ELR (cell line): ENCODE measurements at places on chromosomes 12 and 14.

GRCh38 chr12:113390064-113391043, 13.3 kb downstream of the SDS start:
- no peak for DNase-seq

GRCh38 chr12:78392918-78393317, 471.7 kb upstream of the SYT1 start:
- DNase-seq = peak; percentile 54

DNA sequence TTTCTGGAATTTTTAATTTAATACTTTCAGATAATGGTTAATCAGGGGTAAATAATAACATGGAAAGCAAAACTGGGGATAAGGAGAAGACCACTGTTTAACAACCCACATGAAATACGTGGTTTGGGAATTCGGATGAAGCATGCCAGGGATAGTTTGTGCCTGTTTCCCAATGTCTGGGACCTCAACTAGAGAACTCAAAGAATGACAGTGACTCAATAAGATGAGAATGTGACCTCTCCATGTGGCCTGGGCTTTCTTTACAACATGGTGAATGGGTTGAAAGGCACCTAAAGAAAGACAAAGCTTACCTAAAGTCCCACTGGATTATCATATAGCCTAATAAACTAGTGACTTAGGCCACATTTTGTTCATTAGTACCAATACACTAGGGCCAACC, 460.3 kb upstream of the LRFN5 start:
- no peak for DNase-seq

DNA sequence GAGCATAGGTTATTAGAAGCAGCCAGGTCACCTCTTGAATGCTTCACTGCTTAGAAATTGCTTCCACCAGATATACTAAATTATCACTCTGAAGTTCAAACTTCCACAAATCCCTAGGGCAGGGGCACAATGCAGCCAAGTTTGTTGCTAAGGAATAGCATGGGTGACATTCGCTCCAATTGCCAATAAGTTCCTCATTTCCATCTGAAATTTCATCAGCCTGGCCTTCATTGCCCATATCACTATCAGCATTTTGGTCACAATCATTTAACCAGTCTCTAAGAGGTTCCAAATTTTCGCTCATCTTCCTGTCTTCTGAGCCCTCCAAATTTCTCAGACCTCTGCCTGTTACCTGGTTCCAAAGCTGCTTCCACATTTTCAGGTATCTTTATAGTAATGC, 356.1 kb downstream of the DAD1 start:
- DNase-seq = no peak

GRCh38 chr14:104795781-104796686, 486 bp upstream of the AKT1 start:
- peak; percentile 71 for DNase-seq

DNA sequence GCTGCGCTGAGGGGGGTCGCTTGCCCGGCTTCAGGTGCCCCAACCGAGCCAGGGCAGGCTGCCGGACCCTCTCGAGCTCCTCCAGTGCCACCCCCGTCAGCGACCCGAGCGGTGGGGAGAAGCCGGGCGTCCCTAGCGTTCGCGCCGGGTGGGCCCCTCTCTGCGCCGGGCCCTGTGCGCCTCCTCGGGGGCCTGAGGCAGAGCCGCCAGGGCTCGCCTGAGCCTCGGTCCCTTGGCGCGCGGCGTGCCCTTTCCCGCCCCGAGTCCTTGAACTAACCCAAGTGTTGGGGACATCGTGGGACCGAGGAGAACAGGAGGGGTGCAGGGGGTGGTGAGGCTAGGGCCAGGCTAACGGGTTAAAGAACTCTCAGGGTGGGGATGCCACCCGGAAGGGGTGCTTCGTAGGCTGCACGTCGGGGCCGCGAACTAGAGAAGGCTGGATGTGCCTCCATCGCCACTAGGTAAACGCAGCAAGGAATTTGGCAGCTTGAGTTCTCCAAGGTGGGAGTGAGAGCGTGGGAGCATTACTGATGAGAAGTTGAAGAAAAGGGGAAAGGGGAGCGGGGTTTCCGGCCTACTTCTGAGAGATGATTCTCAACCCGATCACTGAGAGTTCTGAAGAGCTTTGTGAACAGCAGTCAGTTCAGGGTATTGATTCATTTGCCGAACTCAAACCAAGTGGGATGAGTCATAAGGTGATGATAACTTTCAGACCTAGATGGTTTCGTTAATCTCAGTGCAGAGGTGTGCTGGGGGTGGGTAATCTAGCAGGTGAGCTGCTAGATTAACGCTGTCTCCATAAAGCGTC, 618 bp downstream of the RNF34 start:
- DNase-seq = peak; percentile 80

DNA sequence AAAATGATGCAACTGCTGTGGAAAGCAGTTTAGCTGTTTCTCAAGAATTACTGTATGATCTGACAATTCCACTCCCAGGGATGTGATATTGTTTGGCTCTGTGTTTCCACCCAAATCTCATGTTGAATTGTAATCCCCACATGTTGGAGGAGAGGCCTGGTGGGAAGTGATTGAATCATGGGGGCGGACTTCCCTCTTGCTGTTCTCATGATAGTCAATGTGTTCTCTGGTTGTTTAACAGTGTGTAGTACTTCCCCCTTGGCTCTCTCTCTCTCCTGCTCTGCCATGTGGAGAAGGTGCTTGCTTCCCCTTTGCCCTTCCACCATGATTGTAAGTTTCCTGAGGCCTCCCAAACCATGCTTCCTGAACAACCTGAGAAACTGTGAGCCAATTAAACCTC, 93.4 kb upstream of the CPM start:
- DNase-seq = no peak

GRCh38 chr14:28061006-28061405, 705.6 kb upstream of the FOXG1 start:
- DNase-seq = no peak

- no peak for DNase-seq
Observed at GRCh38 chr14:94936401-94936892, 166.5 kb upstream of the GSC start.

DNA sequence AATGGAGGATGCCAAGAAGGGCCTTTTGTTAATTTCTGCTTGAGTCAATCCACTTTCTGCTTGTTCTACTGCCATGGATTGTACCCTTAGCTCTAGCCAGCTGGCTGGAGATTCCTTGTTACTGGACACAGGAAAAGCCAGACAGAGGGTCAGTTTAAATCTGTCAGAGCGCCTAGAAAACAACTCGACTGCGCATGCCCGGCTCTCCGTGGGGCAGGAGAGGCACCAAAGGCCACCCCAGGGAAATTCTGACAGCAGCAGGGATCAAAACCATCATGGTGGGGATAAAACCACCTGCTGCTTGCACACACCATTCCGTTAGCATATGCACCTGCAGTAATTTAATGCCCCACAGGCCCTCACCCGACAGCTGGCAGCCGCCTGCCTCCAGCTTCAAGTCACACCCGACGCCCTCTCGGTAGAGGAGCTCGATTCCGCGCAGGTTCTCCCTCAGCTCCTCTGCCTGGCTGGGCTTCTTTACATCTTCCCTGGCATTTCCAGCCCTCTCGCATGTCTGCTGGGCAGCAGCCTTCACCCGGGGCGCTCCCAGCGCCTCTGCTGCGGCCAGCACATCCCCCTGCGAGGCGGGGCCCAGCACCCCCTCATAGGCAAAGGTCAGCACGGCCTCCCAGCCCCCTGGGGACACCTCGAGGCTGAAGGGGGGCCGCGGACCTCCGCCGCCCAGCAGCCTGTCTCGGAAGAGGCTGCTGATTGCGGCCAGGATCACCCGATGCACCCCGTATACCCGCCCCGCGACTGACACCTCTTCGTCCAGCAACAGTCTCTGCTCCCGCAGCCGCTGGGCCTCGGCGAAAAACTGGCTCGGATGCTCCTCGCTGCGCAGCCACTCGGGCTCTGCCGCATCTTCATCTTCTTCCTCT, 1.0 kb downstream of the KLHL33 start:
- DNase-seq = no peak

DNA sequence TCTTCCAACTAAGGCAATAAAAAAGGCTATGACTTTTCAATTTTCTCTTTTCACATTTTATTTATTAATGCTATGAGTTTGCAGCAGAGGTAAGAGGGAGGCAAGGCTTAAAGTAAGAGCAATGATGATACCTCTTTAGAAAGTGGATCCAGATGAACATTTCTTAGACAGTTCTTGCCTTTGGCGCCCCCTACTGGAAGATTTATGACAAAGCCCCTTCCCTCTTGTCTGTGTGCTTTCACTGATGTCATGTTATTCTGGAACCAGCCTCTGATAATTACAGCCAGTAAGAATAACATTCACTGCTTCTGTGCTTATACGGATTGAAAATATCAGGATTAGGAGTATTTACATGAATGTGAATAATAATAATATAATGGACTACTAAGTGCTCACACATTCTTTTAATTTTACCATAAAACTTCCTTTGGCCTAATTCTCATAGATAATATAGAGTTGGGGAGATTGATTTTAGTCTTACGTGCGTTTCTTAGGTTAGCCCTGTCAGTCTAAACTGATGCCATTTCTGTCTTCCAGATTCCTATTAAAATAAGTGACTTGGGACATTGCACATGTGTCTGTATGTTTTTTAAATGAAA, 1929.9 kb upstream of the SEL1L start:
- peak; percentile 22 for DNase-seq

DNA sequence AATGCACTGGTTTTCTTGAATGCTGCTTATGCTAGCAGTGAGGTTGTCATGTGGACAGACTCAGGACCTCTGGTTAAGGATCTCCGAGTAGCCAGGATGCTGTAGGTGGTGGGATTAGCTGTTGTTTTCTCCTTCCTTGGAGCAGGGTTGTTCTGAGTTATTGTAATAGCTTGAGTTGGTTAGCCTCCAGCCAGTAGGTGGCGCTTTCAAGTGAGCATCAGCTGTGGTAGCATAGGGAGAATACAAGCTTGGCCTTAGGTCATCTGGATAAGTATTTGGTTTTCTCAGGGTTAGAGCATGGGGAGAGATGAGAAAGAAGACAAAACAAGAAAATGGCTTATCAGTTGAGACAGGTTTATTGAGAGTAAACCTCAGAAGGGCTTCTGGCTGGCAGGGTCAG, 299.7 kb upstream of the FBXO33 start:
- DNase-seq = peak; percentile 3

DNA sequence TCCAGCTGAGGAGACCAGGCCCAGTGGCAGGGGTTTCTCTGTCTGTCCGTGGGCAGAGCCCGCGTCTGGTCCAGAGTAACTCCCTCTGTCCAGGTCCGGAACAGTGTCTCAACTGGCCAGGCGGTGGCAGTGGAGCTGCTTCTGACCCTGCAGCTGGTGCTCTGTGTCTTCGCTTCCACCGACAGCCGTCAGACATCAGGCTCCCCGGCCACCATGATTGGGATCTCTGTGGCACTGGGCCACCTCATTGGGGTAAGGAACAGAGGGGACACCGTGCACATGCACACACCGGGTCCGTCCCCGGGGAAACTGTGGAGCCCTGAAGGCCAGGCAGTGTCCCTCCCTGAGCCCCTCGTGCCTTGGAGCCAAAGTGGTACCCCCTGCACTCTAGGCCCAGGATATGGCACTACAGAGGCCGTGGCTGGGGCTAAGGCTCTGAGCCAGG, 1.5 kb downstream of the AQP6 start:
- DNase-seq = peak; percentile 63

- no peak for DNase-seq
Observed at GRCh38 chr12:97200181-97200580, 262.4 kb upstream of the RMST start.

DNA sequence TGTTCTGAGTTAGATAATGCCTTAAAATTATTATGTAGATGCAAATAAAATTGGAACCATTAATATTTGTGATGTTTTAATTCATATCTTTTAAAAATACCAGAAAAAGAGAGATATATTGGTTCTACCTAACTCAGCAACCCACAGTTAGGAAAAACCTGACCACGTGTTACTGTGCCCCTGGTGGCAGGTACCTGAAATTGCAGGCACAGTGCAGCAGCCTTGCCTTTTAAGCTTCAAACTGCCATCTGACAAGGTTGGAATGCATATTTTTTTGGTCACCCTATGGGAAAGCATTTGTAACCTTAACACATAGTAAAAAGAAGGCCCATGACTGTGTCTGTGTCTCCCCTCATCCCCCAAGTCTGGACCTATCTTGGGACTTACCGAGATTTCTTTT, 109.4 kb upstream of the NOS1 start:
- no peak for DNase-seq

DNA sequence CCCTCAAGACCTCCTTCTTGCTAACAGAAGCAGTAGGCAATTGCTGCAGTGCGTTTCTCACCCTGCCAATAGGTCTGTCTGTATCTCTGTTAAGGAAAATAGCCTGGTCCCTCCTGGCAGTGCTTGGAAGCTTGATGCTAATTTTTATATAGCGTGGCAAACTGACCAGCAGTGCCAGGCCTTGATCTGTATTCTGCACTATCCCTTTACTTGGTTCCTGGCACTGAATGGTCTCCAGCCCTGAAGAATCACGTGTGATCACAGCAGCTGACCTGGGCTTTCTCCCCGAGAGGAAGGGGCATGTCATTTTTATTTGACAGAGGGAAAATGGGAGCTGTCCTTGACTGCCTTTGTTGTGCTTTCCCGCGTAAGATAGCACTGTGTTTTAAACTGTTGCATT, 48.7 kb upstream of the TRAF3 start:
- DNase-seq = no peak

DNA sequence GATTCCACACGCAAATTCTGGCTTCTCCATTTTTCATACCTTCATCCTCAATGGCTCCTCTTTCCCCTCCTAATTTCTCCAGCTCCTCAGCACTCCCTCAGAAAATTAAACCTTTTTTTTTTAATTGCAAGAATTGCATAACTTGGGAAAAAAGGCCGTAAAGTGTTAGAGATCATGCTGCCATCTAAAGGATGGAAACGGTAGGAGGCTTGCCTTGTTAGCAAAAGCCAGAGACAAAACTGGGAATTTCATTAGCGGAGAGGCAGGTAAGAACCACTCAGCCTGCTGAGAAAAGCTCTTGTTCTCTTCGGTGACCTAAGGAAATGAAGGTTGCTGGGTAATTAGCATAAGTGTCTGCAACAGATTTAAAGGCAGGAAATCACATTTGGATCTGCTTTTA, 204.3 kb downstream of the AEBP2 start:
- DNase-seq = peak; percentile 61

- DNase-seq = peak; percentile 97
Observed at GRCh38 chr12:22275843-22276242, 58.7 kb downstream of the ST8SIA1 start.

GRCh38 chr14:82855912-82856391, 1322.3 kb upstream of the SEL1L start:
- DNase-seq = no peak

DNA sequence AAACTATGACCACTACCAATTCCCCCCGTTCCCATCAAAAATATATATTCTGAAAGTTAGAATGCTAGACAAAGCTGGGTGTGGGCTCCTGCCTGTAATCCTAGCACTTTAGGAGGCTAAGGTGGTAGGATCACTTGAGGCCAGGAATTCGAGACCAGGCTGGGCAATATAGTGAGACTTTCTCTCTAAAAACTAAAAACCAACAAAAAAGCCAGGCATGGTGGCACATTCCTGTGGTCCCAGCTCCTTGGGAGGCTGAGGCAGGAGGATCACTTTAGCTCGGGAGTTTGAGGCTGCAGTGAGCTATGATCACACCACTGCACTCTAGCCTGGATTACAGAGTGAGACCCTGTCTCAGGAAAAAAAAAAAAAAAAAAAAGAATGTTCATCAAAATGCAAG, 48.8 kb upstream of the COL2A1 start:
- DNase-seq = no peak
